NCI-H1092 treated with DMSO at 0.1 percent for 48 hours (cell line): ENCODE measurements at places on chromosomes 2 and 18.

DNA sequence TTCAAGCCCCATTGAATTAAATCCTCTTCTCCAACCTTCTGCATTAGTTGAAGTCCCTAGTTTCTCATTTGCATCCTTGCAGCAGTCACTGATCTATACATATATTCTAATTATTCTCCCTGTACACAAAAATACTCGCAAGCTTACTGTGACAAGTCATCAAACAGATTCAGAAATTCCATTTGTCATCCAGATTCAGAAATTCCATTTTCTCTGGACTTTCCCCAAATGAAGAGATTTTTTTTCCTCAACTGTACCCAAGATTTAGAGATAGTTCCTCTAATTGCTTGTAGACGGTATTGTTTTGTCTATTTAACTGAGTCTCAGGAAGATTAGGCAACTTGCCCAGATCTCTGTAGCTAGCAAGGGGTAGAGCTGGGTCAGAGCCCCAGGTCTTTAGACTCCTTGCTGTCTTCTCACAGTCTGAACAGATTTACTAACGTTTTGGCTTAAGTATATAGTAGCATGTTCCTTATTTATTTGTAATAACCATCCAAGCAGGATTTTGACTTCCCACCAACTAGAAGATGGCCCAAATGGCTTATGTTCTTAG lies 34.2 kb downstream of the RAB12 start:
- no peak for DNase-seq

DNA sequence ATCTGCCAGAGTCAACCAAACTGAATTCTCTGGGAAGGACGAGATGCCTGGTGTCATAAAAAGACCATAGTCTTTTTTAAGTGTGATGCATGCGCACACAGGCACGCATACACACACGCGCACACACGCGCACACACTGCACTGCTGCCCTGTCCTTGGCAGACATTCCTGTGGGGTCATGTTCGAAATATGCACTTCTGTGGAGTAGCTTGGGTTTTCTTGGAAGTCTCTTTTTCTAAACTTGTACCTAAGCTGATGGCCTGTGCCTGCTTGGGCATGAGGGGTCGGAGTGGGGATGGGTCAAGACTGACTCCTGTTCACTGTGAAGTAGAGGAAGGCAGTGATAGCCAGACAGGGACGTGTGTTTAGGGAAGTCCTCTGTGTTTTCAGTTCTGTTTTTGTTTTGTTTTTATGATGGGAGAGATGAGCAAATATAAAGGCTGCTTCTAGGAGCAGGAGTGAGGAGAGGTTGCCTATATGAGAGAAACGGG lies 4.0 kb upstream of the RMC1 start:
- no peak for DNase-seq

DNA sequence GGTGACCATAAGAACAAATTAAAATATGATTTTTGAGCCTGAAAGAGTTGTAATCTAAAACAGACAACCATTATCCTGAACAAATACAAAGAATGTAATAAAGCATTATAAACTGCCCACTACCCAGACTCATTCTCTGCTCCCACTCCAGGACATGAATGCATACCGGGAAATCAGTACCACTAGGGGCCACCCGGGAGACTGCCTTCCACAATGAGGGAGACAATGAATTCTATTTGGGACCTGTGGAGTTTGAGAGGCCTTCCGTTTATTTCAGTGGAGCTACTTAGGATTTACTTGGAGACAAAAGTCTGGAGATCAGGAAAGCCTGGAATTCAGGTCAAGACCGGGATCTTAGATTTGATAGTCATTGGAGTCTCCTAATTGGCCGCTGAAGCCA lies 50.0 kb downstream of the NAB1 start:
- no peak for DNase-seq

- no peak for DNase-seq
Observed at GRCh38 chr2:239831861-239832489, 193.2 kb downstream of the NDUFA10 start.

- no peak for DNase-seq
Observed at GRCh38 chr2:140589696-140590095, 1541.1 kb downstream of the LRP1B start.

- no peak for DNase-seq
Observed at GRCh38 chr18:56389190-56389589, 249.2 kb downstream of the TXNL1 start.

GRCh38 chr2:13650586-13651180 lies 933.9 kb downstream of the TRIB2 start:
- no peak for DNase-seq

- no peak for DNase-seq
Observed at GRCh38 chr2:239271882-239272281, 128.9 kb downstream of the HDAC4 start.

- no peak for DNase-seq
Observed at GRCh38 chr18:35827275-35827902, 145.1 kb upstream of the RMP24 start.
